ENCODE measurements at places on chromosomes 1 and 21.
A peak's percentile ranks its signal among the peaks of the same experiment; 100 is the strongest.

DNA sequence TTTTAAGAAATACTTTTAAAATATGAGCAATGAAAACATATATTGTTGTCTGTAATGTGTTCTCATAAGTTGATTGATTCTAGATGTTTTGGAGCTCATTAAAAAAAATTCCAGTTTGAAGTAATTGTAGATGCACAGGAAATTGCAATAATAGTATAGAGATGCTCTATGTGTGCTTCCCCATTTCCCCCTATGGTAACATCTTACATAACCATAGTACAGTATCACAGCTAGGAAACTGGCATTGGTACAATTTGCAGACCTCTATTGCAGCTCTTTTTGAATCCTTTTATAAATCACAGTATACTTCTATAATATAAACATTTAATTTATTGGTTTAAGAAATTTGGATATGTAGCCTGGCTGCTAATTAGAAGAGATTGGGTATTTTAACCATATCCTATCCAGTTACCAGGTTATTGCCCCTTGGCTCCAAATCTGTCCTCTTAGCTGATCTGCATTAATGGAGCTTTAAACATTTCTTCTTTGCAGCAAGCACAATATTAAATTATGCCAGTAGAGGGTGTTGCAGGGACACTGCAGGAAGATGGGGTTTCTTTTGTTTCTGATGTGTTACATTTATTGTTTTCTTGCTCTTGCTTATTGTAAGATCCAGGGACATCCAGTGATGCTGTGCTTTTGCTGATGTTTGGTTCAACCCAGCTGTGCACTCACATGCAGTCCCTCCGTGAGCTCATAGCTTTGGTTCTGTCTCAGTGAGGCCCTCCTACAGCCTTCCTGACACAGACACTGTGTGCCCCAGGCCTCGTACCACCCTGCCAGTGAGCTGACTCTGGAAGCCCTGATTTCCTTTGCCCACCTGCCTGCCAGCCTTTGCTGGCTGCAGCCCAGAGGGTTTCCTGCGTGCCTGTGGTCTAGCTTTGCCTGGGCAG is 103.3 kb downstream of the RABGAP1L start:
- DNase-seq, result peak; percentile 84

GRCh38 chr1:47872886-47873285 is 124.3 kb downstream of the TRABD2B start:
- DNase-seq, result no peak

DNA sequence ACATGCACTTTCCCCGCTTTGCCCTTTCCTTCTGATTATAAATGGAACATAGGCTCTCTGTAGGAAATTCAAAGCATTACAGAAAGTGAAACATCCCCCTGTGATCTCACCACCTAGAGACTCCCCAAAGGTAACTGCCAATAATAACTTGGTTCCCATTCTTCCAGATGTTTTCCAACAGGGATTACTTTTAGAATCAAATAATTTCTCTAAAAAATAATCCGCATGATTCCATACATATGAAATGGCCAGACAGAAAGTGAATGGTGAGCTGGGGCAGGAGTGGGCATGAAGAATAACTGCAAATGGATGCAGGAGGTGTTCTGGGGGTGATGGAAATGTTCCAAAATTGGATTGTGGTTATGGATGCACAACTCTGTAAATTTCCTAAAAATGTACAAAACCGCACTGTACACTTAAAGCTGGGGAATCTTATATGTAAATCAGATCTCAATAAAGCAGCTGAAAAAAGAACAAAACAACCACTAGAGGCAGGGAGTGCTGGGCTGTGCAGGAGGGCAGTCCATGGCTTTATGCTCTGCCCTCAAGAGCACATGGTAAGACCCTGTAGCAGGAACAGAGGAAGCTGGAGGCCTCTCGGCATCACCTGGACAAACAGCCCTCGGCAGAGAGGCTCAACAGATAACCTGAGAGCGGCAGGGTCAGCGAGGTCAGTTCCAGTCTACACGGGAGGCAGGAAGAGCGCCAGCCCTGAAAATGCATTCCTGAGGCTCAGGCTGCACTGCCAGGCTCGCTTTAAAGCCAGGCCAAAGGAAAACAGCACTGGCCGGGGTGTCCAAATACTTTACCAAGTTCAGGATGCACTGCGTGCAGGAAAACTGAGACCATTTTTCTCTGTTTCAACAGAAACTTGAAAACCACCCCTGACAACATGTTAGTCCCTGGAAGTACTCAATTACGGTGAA is 39.7 kb downstream of the CAPZB start:
- DNase-seq, result no peak

DNA sequence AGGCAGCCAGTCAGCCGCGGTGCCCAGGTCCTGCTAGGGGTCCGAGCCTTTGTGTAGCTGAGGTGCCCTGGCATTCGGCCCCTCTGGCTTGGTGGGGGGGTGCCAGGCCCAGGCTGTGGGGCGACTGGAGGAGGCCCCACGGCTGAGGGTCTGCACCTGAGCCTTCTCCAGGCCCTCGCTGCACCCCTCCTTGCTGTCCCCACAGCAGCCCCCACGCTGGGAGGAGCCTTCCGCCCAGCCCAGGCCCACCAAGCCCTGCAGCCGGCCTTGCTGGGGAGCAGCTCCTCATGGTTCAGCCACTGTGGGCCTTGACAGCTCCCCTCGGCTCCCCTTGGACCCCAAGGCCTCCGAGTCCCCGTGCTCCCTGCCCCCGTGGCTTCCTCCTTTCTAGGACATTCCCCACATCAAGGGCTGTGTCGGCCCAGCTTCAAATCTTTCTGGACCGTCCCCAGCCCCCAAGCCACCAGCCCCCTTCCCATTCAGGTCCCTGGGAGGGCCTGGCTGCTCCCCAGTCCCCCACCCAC is 67.8 kb downstream of the MORN1 start:
- no peak for DNase-seq

GRCh38 chr1:236516929-236517704 is 6.7 kb upstream of the LGALS8 start:
- DNase-seq, result no peak

- DNase-seq, result no peak
These were observed 176.8 kb downstream of the FAF1 start for GRCh38 chr1:50783286-50783685.

DNA sequence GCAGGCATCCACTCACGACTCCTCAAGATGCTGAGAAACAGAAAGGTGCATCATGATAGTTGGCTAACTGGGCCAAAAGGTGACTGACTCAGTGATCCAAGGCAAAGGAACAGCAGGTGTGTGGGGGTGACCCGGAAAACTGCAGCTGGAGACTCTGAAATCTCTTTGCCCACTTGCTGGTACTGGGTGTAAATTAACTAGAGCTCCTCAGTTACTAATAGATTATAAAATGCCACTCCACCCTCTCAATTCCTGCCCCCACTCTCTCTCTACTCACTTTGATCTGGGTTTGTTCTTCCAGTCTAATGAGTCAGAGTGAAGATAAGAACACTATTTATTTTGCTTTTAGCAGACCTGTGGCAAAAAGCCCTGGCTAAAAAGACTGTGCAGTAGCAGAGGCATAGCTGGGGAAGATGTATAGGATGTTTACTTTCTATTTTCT is 7.2 kb upstream of the PIGC start:
- no peak for DNase-seq

GRCh38 chr1:151259351-151259750 is 4.8 kb downstream of the PSMD4 start:
- no peak for DNase-seq

GRCh38 chr1:46053734-46054133 is 78.7 kb downstream of the PIK3R3 start:
- no peak for DNase-seq

GRCh38 chr1:64243757-64244080 is 40.3 kb downstream of the UBE2U start:
- no peak for DNase-seq

DNA sequence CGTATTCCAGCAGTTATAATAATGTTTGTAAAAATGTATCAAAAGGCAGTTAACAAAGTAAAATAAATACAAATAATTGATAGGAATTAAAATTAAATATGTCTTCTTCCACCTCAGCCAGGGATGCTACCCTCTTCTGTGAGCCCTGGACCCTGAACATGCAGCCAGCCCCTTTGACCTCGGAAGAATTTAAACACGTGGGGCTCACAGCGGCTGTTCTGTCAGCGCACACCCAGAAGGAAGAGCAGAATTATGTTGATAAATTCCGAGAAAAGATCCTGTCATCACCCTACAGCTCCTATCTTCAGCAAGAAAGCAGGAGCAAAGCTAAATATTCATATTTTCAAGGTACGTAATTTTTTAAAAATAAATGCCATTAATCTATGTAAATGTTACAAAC is 26.5 kb downstream of the UTS2 start:
- no peak for DNase-seq

GRCh38 chr21:30491963-30492428 is at the start of gene KRTAP19-3:
Gene KRTAP19-3 (minus strand): TSS chr21:30492013. CDS start chr21:30491957, 56 bp downstream.
- DNase-seq, result no peak

DNA sequence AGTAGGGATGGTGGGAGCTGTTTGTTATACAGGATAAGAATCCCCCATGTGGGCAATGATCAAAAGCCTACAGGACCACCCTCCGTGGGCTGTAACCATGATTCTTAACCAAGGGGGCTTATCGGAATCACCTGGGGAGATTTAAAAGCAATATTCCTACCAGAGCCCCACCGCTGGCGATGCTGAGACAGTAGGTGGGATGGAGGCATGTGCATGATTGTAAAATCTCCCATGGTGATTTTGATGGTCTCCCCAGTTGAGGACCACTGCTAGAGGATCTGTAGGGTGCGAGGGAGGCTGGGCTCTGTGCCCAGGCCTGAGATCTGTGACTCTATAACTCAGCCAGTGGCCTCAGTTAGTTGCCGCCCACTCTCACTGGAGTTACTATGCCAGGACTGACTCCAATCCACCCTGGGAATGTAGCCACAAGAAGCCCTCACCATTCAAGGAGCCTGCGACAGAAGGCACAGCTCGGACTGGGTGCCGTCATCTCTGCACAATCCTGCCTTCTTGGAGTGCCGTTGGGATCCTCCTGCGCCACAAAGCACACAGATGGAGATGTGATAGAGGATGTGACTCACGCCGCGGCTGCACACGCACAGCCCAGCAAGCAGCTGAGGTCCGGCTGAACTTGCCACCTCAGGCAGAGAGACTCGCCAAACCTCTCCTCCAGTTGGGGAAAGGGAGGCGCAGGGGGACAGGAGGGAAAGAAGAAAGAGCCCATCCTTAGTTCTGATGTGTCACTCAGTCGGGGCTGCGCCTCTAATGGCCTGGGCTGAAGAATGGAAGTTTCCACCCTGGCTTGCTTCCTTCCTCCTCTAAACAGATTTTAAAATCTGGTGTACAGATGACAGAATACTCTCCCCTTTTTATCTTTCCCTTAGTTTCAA is 26.5 kb downstream of the AKNAD1 start:
- peak; percentile 71 for DNase-seq

DNA sequence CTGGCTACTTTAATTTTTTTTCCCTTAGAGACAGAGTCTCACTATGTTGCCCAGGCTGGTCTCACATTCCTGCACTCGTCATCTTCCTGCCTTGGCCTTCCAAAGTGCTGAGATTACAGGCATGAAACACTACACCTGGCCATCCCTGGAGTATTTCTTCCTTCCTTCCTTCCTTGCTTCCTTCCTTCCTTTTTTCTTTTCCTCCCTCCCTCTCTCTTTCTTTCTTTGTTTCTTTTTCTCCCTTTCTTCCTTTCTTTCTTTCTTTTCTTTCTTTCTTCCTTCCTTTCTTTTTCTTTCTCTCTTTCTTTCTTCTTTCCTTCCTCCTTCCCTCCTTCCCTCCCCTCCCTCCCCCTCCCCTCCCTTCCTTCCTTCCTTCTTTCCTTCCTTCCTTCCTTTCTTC is 46.4 kb upstream of the PM20D1 start:
- DNase-seq, result no peak

DNA sequence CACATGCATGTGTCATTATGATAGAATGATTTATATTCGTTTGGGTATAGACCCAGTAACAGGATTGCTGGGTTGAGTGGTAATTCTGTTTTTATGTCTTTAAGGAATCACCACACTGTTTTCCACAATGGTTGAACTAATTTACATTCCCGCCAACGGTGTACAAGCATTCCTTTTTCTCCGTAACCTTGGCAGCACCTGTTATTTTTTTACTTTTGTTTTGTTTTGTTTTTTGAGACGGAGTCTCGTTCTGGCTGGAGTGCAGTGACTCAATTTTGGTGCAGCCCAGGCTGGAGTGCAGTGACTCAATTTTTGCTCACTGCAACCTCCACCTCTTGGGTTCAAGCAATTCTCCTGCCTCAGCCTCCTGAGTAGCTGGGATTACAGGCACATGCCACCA is 8.5 kb upstream of the S100B start:
- no peak for DNase-seq

All from globus pallidus (tissue), 1 donor.